ENCODE measurements at places on chromosomes 6 and 20.
A peak's percentile ranks its signal among the peaks of the same experiment; 100 is the strongest.

- H3K4me1 ChIP-seq = no peaks in the 10 kb centered on the region
- H3K27ac ChIP-seq = no peak overlapping the region
- H3K27me3 ChIP-seq = no peaks in the 10 kb centered on the region
- DNase-seq = no peak
Observed at GRCh38 chr6:127435626-127436220, 23.5 kb downstream of the KIAA0408 start.

DNA sequence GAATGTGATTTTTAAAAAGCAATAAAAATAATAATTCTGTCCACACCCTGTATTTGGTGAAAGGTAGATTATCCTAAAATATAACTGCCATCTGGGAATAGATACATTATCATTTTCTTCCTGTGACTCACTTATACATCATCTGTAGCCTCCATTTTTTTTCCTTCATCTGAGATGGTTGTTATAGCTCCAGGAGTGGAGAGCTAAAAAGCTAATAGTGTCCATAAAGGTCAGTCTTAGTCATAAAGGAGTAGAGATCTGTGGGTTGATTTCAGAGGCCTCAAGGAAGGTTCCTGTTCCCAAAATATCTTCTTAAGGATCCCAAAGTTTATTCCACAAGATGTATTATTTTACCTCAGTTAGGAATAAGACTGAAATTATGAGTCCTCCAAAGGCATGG lies 41.1 kb downstream of the FBXO5 start:
- no peak overlapping the region for H3K27ac ChIP-seq
- H3K4me1 ChIP-seq = no peaks in the 10 kb centered on the region
- H3K27me3 ChIP-seq = no peaks in the 10 kb centered on the region

GRCh38 chr20:47487175-47487917 lies 14.3 kb upstream of the NCOA3 start:
- H3K27me3 ChIP-seq = no peaks in the 10 kb centered on the region
- H3K4me3 ChIP-seq = no peak overlapping the region
- peak overlapping the region; percentile 55 for H3K27ac ChIP-seq
- H3K36me3 ChIP-seq = no peaks in the 10 kb centered on the region

GRCh38 chr6:145405006-145405551 lies 330.2 kb downstream of the EPM2A start:
- no peak overlapping the region for H3K27ac ChIP-seq
- H3K4me3 ChIP-seq = no peak overlapping the region
- H3K36me3 ChIP-seq = no peaks in the 10 kb centered on the region

DNA sequence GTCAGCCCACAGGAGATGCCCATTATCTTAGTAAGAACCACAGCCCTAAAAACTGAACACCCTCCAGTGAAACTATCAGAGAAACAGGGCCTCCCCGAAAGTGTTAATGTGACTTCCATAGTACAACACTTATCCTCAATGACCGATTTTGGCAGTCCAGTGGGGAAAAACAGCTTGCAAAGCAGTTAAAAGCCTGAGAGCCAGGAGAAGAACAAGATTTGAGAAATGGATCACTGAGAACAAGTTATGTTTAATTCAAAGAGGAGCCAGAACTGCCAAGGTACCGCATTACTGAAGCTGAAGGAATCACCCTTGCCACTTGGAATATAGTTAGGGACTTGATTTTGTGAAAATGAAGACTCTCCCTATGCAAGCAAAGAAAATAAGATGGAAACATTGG lies 236.9 kb downstream of the QKI start:
- no peak for DNase-seq
- H3K27me3 ChIP-seq = no peaks in the 10 kb centered on the region
- H3K4me1 ChIP-seq = no peaks in the 10 kb centered on the region
- H3K36me3 ChIP-seq = no peaks in the 10 kb centered on the region

DNA sequence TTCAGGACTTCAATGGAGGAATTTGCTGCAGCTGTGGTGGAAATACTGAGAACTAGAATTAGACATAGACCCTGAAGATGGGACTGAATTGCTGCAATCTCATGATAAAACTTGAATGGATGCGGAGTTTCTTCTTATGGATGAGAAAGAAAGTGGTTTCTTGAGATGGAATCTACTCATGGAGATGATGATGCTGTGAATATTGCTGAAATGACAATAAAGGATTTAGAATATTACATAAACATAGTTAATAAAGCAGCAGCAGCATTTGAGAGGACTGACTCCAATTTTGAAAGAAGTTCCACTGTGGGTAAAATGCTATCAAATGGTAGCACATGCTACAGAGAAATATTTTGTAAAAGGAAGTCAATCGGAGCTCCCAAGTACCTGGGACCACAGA lies 264.6 kb downstream of the UBE3D start:
- H3K36me3 ChIP-seq = no peaks in the 10 kb centered on the region
- no peak for DNase-seq
- H3K27me3 ChIP-seq = no peaks in the 10 kb centered on the region
- H3K27ac ChIP-seq = no peak overlapping the region
